ENCODE measurements at places on chromosomes 12 and 14. TPM values are rescaled to one million over a fixed set of nuclear protein-coding genes. Genes with fewer than 3 reads are reported as not detected.

DNA sequence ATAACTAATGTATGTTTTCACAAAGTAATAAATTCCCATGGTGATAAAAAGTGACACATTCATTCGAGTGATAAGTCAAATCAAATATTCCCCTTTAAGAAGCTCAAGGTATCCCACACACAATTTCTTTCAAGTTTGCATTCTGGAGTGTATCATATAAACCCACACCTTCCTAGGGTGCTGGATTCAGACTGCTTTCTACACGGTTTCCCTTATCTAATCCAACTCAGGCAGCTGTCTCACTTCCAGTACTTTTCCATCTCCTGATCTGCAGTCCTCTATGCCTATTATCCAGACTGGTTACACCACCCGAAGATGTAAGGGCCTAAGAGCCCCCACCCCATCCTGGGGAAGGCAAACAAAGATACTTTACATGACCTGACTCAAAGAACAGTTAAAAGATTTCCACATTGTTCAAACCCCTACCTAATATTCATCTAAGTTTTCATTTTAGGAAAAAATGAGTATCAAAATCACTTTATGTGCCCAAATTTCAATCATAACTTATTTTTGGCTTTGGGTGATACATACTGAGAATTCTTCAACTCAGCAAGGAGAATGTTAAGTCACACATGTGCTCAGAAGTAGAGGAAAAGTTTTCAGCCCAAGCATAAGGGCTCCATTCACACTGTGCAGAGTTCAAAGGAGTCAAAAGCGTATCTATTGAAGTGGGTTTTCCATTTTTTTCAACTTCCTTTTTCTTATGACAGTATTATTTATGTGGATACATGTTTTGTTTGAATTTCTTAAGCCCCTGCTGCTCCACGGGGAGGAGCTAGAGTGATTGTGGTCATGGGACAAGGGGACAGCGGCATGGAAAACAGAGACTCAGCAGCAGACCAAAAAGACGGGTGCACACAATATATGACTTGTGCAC, 41.8 kb downstream of the CORO1C start:
- peak; percentile 30 for DNase-seq

- peak; percentile 68 for DNase-seq
Measured at GRCh38 chr14:67487937-67488893, at the start of gene TMEM229B. Gene TMEM229B (minus strand): TSS chr14:67488721. CDS start chr14:67473923, 14,798 bp downstream.

Gene YARS2
- 59.4 TPM for total RNA-seq

DNA sequence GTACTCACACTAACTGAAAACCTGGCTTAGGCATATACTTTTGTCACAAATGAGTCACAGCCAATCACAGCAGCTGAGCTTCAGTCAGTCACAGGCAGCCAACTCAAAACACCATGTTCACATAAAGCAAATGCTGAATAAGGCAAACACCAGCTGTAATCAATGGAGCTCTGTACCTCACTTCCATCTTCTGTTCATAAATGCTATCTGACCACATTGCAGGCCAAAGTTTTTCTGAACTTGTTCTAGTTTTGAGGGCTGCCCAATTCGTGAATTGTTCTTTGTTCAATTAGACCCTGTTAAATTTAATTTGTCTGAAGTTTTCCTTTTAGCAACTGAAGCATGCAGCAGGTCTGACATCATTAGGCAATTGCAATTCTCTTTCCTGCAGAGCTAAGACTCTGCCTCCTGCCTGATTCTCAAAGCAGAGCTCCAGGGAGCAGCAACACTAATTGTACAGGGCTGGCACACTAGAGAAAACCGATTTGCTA, 129.9 kb downstream of the WIF1 start:
- no peak for DNase-seq

Measured in H4 (cell line).